Activated T-cell treated with anti-CD3 and anti-CD28 coated beads for 48 hours (primary cell): ENCODE measurements at places on chromosomes 13 and 19.

DNA sequence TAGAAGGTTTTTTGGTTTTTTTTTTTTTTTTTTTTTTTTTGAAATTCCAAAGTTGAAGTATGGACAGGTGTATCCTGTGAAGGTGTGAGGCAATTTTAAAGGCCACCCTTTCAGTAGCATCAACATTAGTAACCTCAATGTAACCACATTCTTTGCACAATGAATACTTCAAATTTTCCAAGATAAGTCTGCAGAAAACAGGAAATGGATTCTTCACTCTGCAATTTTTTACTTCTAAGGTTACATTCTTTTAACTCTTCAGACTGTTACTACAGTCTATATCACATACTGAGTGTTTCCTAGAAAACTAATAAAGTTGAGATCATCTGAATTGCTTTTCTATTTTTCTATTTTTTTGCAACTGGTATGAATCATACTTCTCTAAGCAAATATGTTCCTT, 569.0 kb upstream of the GPC6 start:
- DNase-seq: no peak

- DNase-seq: no peak
These were observed 29.0 kb downstream of the GPX4 start for GRCh38 chr19:1132552-1133383.

DNA sequence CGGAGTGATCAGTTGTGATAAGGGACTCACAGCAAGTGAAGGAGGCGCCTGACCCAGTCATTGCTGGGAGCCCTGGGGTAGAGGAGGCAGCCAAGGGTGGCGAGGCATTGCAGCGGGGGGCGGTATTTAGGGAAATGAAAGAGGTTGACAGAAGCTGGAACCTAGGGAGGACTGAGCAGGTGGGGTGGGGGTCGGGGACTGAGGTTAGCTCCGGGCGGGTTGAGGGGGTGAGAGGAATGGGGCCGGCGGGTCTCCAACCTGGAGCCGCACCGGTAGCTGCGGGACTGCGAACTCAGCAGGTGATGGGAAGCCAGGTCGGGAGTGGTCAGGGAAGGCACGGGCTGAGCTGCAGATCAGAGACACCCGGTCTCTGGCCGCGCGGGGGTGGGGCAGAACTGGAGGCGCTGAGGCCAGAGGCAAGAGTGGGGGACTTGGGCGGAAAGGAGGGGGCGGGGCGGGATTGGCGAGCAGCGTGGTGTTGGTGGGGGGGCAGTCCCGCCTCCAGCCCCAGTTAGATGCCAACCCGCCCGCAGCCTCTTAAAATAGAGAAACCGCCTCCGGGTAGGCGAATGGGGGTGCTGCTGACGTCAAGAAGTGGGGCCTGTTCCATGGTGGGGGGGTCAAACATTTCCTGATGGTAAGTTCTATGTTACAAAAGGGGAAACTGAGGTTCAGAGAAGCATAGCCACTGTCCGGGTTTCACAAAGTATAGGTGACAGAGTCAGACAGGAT, 1.5 kb downstream of the MAST3 start:
- no peak for DNase-seq

DNA sequence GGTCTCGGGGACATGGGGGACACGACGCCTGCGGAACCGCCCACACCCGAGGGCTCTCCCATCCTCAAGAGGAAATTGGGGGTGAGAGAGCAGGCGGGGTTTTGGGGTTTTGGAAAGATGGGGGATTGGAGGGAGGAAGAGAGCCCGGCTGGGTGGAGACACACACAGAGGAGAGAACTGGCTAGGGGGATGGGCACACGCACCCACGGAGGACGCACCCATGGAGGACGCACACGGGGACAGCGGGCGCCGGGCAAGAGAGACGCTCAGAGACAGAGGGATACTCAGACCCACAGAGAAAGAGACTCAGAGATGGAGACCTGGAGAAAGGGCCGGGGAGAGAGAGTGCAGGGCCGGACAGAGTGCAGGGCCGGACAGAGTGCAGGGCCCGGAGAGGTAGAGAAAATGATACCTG, 52.1 kb downstream of the MAP4K1 start:
- no peak for DNase-seq

- no peak for DNase-seq
These were observed 534.9 kb upstream of the KLF12 start for GRCh38 chr13:74669149-74669548.

DNA sequence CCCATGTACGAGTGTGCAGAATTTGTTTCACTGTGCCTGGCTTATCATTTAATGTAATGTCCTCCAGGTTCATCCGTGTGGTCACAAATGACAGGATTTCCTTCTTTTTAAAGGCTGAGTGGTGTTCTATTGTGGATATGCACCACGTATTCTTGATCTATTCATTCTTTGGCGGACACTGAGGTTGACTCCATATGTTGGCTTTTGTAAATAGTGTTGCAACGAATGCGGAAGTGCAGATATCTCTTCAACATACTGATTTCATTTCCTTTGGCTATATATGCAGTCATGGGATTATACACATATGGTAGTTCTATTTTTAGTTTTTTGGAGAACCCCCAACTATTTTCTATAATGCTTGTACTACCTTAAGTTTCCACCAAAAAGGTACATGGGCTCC, 13.0 kb downstream of the OR7A5 start:
- DNase-seq: no peak

- DNase-seq: peak; percentile 42
These were observed 16.9 kb upstream of the BTBD2 start for GRCh38 chr19:2032296-2032941.

- no peak for DNase-seq
These were observed 576.7 kb upstream of the PCDH9 start for GRCh38 chr13:67806796-67807195.

GRCh38 chr19:30411714-30412113, 39.5 kb downstream of the ZNF536 start:
- no peak for DNase-seq

DNA sequence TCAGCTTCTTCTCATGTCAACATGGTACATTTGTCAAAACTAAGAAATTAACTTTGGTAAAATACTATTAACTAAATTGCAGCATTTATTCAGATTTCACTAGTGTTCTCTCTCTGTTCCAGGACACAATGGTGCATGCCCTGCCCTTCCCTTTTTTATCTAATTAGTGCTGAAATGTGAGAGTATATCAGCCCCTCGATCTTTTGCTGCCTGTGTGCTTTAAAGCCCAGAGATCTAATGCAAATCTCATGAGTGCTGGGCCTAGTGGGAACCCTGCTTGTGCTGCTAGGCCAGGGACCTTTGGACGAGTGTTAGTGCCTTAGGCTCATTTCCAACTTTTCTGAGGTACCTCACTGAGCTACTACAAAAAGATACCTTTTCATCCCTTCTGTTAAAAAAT, 221.1 kb upstream of the EDNRB start:
- no peak for DNase-seq

DNA sequence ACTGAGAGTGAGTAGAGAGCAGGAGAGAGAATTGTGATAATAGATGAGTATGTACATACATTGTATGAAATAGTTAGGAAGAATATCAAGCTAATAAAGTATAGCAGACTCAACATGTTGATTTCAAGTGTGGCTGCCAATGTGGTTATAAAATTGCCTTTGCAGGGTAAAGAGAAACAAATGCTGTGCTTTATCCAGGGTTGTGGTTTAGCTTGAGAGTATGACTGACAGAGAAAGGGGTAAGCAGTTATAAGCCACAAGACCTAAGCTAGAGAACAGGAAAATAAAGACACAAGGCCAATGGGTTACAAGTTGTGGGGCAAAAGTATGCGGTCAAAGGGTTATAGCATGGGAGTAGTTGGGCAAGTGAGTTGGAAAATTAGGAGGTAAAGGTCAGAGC, 1217.5 kb downstream of the DIAPH3 start:
- DNase-seq: no peak

DNA sequence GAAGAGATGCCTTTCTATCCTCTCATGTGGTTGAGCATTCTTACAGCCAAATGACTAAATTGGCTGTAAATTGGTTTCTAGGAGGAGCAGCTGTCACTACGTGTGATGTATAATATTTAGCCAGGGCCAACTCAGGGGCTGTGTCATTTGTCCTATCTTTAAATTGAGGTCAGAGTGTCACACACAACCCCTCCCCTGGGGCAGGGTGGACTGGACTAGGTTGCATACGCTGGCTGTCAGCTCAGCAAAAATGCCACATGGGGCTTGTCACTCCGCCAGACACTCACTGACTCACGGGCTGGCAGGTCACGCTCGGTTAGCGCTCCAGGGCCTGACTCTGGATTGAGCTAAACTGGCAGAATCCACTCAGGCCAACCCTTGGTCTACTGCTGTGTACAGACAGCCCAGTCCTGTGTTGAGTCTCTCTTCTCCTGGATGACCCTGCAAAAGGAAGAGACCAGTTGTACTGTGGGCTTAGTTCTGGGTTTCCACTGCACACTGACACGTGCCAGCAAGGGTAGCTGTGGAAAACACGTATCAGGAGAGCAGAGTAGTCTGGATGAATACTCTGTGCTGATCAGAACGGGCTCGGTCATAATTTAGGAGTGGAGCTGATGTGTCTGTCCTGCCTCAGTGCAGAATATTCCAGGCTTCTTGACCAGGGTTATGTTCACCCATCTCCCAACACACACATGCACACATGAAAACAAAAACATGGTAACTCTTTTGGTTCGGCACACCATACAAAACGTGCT, 29.1 kb downstream of the SHISA2 start:
- DNase-seq: no peak

DNA sequence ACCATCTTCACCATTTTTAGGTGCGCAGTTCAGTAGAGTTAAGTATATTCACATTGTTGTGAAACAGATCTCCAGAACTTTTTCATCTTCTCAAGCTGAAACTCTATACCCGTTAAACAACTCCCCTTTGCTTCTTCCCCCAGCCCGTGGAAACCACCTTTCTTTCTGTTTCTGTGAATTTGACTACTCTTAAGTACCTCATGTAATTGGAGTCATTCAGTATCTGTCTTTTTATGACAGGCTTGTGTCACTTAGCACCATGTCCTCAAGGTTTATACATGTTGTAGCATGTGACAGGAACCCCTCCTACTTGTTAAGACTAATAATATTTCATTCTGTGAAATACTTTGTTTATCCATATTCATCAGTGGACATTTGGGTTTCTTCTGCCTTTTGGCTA, 52.8 kb downstream of the TNFRSF19 start:
- no peak for DNase-seq

DNA sequence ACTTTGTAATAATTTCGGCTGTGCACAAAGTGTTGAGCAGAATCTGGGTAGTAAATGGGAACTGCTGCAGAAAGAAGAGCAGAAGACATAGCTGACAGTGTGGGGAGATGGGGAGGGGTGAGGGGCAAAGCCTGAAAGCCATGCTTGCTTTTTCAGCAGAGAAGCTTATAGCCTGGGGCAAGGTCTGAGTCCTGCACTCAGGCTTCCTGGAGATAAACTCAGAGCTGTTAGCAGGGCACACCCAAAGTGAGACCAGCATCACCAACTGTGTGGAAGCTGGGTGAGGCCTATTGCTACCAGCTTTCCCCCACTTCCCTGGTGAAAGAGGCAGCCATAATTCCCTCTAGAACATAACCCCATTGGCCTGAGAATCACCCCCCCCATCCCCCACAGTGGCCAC, 15.6 kb upstream of the LHFPL6 start:
- DNase-seq: no peak

- no peak for DNase-seq
These were observed 3.8 kb upstream of the UQCR11 start for GRCh38 chr19:1609103-1609396.

DNA sequence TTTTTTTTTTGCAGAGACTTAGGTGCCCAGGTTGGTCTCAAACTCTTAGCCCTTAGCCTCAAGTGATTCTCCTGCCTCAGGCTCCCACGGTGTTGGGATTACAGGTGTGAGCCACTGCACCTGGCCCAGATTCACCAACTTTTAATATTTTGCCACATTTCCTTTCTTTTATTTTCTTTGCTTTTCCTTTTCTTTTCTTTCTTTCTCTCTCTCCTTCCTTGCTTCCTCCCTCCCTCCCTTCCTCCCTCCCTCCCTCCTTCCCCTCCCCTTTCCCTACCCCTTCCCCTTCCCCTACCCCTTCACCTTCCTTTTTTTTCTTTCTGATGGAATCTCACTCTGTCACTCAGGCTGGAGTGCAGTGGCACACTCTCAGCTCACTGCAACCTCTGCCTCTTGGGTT, 35.3 kb downstream of the BICRA start:
- no peak for DNase-seq

DNA sequence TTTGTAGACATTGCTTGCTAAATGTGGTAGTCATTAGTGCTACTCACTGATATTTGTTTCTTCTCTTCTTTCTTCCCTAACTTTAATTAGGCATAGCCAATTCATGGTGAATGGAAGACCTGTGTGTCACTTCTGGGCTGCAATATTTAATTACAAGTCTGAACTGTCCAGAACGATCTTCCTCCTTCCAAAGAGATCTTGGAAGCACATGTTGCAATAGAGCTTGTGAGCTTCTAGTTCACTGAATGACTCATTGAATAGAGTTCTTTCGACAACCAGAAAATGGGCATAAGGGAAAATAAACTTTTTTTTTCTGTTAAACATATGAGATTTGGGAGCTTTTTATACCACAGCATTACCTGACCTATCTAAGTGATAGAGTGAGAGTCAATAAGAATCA, 1264.6 kb downstream of the PCDH9 start:
- no peak for DNase-seq

DNA sequence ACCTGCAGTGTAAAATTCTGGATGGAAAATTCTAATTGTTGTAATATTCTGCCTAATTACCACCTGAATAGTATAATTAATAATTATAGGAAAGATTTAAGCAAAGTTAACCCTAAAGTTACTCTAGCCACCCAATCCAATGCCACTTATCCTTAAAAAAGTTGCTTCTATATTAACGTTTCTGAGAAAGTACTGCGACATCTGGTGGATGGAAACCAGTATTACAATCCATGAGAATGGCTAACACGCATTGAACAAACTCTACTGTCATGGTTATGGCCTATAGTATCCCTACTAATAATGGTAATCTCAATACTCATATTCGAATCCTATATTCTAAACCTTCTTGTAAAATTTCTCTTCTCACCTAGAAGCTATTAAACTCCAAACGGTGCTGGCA, 1551.8 kb downstream of the SLITRK1 start:
- DNase-seq: no peak

GRCh38 chr19:4676955-4677731, 7.0 kb upstream of the MYDGF start:
- peak; percentile 21 for DNase-seq

- no peak for DNase-seq
These were observed 18.4 kb downstream of the EPN1 start for GRCh38 chr19:55693336-55693974.

- DNase-seq: no peak
These were observed 11.8 kb upstream of the MIA start for GRCh38 chr19:40763526-40763925.

DNA sequence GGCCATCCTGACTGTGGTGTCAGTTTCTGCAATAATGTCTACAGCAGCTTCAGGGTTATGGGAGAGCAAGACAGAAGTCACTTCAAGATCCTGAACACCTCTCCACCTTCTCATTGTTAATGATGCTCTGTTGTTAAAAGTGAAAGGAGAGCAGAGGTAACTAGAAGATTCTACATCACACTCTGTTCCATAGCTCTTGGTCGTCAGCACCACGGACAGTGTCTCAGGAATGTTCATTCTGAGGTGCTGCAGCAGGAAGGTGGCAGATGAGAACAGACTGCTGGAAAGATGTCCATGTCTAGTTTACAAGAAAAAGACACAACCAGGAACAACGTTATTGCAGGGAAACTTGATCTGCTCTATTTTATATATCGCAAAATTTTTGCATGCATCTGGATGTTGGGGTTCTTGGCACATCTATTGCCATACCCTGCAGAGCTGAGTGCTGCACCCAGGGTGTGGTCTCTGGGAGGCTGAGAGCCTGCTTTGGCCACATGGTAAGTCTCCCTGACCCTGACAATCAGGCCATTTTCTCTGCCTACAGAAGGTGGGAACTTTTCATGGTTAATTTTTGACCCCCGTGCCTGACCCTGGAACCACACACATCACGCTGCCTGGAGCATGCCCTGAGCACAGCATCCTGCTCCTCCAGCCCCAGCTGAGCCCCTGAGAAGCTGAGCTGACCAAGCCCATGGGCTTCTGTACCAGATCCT, 12.7 kb downstream of the CEACAM21 start:
- DNase-seq: no peak
